ENCODE measurements at places on chromosomes 11 and 22.

DNA sequence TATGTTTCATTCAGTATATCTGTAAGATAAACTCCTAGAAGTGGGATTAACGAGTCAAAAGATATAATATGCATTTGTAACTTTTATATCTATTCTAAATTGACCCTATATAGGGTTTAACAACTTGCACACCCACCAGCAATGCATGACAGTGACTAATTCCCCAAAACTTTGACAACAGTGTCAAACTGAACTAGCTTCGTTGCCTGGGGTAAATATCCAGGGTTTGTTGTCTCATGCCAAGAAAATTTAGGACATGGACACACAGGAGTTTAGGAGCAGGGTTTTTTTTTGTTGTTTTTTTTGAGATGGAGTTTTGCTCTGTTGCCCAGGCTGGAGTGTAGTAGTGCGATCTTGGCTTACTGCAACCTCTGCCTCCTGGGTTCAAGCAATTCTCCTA lies 5.1 kb downstream of the SNU13 start:
- no peak for DNase-seq

DNA sequence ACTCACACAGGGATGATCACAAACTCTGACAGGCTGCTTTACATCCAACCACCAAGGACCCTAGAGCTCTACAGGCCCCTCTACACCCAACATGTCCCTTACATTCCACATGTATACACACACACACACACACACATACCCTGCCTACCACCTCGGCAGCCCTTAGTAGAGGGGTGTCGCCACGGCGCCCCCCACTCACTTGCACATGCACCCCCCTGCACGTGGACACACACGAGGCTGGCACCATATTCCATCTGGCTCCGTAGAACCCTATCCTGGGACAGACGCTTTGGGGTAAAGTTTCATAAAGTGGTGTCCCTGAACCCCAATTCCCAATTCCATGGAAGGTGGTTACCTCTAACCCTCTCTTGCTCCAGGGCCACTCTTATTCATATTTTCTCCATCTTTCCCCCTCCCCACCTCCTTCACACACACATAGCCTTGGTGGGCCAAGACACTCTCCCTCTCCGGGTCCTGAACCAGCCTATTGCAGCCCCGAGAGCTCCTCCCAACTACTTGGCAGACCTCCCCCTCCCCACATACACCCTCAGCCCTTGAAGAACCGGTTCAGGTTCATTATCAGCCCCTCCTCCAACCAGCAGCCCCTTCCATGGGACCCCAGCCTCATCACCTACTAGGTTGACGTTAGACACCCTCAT lies 809 bp downstream of the PDE2A start:
- no peak for DNase-seq

DNA sequence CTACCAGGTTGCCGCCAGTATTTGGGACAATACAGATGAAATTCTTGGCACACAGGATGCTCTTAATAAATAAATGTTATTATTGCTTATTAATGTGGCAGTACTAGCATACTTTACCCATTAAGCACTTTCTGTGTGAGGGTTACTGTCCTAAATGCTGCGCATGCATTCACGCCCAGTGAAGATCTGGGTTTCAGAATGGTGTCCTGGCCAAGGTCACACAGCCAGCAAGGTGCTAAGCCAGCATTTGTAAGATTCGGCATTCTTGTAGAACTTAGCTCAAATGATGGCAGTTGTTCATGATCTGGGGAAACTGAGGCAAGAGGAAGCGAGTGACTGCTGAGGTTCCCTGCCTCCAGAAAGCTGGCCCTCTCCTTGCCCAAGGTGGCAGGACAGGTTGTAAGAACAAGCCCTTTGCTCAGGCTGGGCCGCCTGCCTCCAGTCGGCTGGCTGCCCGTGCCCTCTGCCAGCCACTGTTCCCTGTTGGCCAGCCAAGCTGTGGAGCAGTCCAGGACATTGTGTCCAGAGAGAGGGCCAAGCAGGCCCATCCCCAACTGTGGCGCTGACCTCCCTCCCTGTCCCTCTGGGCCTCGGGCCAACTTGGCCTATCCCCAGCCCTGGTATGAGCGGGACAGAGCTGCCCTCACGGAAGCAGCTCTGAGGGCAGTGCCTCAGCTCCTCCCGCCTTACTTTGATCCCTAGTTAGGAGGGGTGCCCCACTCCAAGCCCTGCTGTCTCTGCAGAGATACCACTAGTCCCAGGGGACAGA lies 28.8 kb downstream of the TOB2 start:
- DNase-seq = no peak

- DNase-seq = no peak
Measured at GRCh38 chr11:72098741-72099140, 4.4 kb downstream of the LAMTOR1 start.

- DNase-seq = no peak
Measured at GRCh38 chr11:32153747-32154146, 62.9 kb downstream of the RCN1 start.
